ENCODE measurements at places on chromosomes 2 and 18.

DNA sequence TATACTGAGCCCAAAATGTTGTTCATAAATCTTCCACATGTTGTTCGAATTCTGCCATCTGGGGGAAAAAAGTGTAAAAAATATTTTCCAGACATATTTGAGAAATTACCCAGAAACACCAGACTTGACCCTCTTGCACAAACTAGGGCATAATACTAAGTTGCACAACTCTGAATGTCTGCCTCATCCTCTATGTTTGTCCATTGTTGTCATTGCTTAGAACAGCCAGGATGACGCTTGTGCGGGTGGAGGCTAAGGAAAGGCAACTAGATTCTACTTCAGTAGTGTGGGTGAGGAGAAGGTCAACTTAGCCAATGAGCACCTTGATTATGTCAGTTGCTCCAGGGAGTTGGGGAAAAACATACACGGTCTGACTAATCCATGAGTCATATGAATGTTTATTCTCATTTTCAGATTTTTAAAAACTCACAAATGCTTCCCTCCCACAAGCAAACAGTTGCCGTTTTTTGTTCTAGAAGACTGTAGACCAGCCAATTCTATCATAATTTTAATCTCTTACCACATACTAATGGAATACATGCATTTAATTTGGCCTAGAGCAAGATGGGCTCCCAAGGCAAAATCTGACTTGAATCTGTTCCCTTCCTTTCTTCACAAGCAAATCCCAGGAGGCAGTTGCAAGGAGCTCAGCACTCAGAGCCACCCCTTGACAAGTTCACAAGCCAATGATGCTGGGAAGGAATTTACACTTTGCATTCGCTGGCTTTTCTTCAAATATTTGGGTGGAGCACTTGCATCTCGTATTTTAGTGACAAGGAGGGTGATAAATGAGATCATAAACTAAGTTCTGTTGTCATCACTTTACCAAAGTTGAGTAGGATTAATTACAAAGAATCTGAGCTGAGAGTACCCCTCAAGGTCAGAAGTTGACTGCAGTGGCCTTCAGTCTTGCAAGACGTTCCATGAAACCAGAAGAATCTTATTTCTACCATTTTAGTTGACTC, 163.2 kb upstream of the TWIST2 start:
- DNase-seq = peak; percentile 65

DNA sequence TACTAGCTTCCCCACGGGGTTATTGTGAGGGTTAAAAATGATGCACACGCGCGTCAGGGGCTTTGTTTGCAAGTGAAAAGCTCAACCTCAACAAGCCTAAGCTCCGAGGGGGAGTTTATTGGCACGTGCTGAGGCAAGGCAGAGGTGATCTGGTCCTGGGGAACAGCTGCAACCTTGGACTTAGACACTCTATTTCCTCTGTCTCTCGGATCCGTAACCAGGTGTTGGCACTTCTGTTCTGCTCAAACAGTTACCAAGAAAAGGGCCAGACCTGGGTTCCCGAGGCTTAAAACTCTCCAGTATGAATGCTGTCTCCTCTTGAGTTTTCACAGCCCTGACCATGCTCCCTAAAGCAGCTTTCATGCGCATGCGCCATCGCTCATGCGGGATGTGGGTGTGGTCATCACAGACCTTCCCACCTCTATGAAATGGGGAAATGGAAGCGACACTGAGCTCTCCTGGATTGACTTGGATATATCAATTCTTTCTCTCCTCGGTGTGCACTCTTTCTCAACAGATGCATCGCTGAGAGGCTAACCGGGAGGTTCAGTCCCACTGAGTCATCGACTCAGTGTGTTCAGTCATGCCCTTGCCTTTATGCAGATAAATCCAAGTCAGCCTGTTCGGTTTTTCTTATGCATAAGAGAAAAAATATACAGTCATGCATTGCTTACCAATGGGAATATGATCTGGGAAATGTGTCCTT, 19.9 kb upstream of the RAB31 start:
- peak; percentile 90 for DNase-seq

GRCh38 chr2:197121756-197122385, 188.7 kb downstream of the ANKRD44 start:
- DNase-seq = no peak

- peak; percentile 28 for DNase-seq
Observed at GRCh38 chr2:47271054-47272000, 116.2 kb upstream of the STPG4 start.

GRCh38 chr2:175931805-175932204, 70.3 kb downstream of the LNPK start:
- no peak for DNase-seq

DNA sequence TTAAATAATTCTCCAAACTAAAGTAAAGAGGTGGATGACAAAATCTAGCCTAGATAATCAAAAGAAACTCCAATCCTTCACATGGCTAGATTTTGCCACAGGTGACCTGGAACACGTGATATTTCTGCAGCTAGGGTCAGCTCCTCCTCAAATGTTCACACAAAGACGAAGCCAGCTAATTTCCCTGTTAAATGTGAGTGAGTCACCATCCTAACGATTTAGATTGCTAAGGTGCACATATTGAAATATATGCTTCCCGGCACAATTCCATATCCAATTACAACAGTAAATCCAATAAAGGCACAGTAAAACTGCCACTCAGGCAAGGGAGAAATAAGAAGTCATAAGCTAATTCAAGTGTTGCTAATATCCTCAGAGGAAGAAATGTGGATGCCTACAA, 28.7 kb downstream of the IKZF2 start:
- DNase-seq = no peak

GRCh38 chr18:55320424-55321264, 267.3 kb downstream of the TCF4 start:
- DNase-seq = no peak

DNA sequence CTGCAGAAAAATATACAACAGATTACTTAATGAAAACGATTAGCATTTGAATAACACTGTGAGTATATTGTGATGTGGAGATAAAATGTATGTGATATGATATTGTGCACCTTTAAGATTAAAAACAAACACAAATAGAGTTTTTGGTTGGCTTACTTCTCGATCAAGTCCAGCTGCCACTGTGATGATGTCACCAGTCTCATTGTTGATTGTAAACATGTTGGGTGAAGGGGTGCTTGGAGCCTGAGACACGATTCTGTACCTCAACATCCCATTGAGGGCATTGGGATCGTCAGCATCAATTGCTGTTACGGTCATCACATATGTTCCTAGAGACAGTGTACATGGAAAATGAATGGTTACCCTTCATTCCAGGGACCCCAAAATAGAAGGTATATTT, 174.1 kb downstream of the CDH2 start:
- peak; percentile 31 for DNase-seq

DNA sequence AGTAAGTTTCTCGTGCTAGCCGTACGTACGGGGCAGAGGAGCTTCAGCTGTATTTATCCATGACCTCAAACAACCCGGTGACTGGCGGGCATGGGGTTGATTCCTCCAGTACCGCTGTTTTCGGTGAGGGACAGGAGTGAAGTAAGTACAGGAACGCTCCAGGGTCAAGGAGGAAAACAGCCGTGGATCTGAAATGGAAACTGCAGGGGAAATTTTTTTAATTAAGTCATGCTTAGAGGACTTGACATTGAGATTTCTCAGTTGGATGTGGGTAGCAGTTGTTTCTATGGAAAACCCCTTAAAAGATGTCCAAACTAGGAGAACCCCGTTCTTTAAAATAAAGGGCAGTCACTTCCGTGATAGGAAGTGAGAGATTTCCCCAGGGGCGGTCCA, 1.2 kb downstream of the RAB12 start:
- DNase-seq = peak; percentile 72

DNA sequence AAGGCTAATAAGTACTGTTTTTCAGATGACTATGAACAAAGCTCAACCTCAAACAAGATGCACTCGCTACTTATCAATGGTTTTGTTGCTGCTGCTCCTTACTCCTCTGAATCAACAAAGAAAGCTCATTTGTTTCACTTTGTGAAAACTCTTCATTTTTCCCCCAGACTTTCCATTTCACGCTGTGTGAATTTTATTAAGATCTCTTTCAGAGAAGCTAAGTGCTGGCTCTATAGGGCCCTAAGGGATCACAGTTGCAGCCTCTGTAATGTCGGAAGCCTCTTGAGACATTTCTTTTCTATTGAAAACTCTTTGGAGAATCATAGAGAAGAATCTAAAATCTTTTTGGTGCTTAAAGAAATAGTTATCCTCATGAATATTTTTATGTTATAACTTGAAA, 209.8 kb downstream of the CD226 start:
- no peak for DNase-seq

- peak; percentile 47 for DNase-seq
Observed at GRCh38 chr2:193885419-193885818, 1690.7 kb upstream of the TMEFF2 start.

- DNase-seq = peak; percentile 90
Observed at GRCh38 chr2:174012347-174013314, 47.5 kb upstream of the SP3 start.

- DNase-seq = no peak
Observed at GRCh38 chr2:31202041-31202440, 15.3 kb downstream of the CAPN14 start.

DNA sequence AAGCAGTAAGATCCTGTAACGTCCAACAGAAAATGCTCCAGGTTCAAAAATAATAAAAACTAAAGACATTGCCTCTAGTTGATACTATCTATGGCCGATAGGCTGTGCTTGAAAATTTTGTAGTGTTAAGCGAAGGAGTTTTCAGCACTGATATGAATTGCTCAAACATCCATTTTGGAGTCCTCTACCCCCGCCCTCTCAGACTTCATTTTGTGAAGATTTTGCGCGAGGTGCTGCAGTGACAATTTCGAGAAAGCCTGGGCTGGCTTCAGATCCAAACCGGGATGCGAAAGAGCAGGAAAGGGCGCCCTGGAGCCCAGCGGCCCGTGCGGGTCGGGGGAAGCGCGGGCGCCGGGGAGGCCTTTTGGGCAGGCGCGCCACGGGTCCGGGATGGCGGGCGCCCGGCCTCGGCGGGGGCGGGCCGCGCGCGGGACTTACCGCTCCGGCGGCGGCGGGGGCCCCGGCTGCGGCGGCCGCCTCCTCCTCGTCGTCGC, 1.8 kb downstream of the SP3 start:
- DNase-seq = peak; percentile 89

DNA sequence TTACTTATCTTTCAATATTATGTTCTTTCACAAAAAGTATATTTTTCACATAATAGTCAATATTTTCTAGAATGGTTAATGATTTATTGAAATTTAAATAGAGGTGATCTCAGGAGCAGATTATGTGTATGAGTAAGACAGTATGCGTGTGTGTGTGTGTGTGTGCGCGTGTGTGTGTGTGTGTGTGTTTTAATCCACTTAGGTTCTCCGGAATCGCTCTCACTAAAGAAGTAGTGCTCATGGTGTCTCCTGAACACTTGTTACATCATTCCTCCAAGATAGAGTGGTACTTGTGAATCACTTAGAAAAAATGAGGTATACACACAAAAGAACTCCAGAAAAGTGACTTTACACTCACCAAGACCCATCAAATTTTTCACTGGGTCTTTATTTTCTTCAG, 91.0 kb upstream of the KCNH7 start:
- peak; percentile 81 for DNase-seq

GRCh38 chr18:49464718-49465598, 4.5 kb upstream of the DYM start:
- DNase-seq = peak; percentile 35

GRCh38 chr2:160557903-160558302, 64.3 kb upstream of the RBMS1 start:
- no peak for DNase-seq

GRCh38 chr2:190879474-190880377, 895 bp upstream of the GLS start:
- peak; percentile 41 for DNase-seq

DNA sequence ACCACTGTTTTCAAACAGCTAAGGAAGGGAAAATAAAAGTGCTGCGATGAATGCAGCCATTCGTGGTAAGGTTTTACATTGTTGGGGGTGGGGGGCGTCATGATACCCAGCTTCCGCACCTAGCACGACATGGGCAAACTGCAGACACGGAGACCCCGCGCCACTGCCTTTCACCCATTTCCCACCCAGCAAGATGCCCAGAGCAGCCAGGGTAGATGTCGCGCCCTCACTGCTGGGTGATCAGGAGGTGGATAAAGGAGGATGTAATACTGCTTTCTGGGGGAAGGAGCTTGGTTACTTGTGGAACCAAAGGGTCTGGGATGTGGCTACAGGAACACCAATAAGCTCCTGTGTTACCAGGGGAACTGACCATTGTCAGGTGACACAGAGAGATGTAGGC, 138.4 kb downstream of the ZNF516 start:
- no peak for DNase-seq

GRCh38 chr2:121377646-121378045, 92.6 kb upstream of the TFCP2L1 start:
- no peak for DNase-seq

GRCh38 chr2:1205853-1206252, 207.4 kb upstream of the TPO start:
- DNase-seq = no peak

- no peak for DNase-seq
Observed at GRCh38 chr2:121833358-121833723, 77.9 kb downstream of the TSN start.

GRCh38 chr2:122528061-122528460, 772.6 kb downstream of the TSN start:
- DNase-seq = no peak

Data from DMS53 (cell line).